ENCODE measurements at places on chromosomes 6 and 20. TPM values are rescaled to one million over a fixed set of nuclear protein-coding genes. Genes with fewer than 3 reads are reported as not detected.

DNA sequence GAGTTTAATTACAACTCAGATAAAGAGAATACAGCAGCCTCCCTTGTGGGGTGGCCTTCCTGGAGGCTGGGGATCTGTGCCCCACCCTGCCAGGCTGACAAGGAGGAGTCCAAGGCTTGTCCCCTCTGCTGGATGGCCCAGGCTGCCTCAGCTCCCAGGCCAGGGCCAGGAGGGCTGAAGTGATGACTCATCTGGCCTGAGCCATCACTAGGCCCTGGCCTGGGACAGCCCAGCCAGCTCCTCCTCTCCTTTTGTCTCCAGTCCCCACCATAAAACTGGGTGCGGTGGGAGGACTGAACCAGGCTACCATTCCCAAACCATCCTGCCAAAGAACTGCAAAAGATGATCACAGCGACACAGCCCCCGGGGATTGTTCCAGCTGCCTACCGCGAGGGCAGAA, 15.0 kb downstream of the GRM4 start:
- H3K27ac ChIP-seq = no peak overlapping the region
- H3K27me3 ChIP-seq = peaks cover 98% of the 10 kb centered on the region
- H3K4me1 ChIP-seq = no peaks in the 10 kb centered on the region
- H3K4me3 ChIP-seq = no peak overlapping the region
- DNase-seq = no peak
- no peaks in the 10 kb centered on the region for H3K36me3 ChIP-seq

DNA sequence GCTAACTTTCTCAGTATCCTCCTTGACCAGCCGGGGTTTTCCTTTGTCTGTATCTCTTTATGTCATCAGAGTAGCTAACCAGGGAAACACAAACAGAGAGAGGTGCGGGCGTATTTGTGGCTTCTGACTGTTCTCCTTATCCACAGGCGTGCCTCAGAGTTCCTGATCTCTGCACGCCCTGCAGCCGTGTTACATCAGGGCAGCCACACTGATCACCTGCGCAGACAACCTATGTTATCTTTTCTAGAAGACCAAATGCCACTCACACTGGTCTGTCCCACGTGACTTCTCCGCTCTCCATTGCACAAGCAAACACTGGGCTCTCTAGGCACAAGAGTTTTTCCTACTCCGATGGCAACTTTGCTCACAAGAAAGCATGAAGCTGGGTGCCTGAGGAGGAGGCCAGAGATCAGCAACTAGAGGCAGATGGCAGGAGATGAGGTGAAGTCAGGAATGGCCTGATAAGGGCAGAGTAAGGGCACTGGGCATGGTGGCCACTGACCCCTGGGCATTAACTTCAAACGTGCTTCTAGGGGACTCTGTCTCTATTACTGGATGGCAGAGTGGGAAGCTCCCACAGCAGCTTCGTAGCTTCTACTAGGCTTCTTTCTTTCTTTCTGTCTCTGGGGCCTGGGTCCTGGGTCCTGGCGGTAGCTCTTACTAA, 4.5 kb downstream of the PDE10A start:
- H3K4me3 ChIP-seq = no peak overlapping the region
- peaks cover 37% of the 10 kb centered on the region for H3K36me3 ChIP-seq
- H3K27ac ChIP-seq = no peak overlapping the region
- peaks cover 22% of the 10 kb centered on the region for H3K4me1 ChIP-seq
- H3K27me3 ChIP-seq = no peaks in the 10 kb centered on the region

- H3K4me3 ChIP-seq = no peak overlapping the region
- no peaks in the 10 kb centered on the region for H3K4me1 ChIP-seq
- no peak overlapping the region for H3K27ac ChIP-seq
- H3K36me3 ChIP-seq = no peaks in the 10 kb centered on the region
- DNase-seq = no peak
Observed at GRCh38 chr6:72376736-72377135, 245.1 kb upstream of the KCNQ5 start.

DNA sequence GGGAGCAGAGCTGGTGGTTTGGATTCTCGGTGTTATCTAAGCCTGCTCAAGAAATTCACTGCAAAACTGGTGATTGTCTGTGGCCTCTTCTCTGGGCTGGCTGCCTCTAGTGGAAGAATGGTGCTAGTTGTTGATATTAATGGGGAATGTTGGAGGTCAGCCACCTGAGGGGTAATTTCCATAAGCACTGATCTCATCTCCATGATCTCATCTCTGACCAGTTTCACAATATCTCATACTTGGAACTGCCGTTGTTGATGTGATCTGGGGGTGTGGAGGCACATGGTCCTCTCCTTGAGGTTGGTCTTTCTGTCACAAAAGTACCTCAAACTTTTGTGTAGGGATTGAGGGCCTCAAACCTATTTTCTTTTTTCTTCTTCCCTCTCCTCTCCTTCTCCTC, 102.6 kb downstream of the CD109 start:
- peaks cover 10% of the 10 kb centered on the region for H3K4me1 ChIP-seq
- no peak overlapping the region for H3K4me3 ChIP-seq
- no peak for DNase-seq
- no peaks in the 10 kb centered on the region for H3K27me3 ChIP-seq

DNA sequence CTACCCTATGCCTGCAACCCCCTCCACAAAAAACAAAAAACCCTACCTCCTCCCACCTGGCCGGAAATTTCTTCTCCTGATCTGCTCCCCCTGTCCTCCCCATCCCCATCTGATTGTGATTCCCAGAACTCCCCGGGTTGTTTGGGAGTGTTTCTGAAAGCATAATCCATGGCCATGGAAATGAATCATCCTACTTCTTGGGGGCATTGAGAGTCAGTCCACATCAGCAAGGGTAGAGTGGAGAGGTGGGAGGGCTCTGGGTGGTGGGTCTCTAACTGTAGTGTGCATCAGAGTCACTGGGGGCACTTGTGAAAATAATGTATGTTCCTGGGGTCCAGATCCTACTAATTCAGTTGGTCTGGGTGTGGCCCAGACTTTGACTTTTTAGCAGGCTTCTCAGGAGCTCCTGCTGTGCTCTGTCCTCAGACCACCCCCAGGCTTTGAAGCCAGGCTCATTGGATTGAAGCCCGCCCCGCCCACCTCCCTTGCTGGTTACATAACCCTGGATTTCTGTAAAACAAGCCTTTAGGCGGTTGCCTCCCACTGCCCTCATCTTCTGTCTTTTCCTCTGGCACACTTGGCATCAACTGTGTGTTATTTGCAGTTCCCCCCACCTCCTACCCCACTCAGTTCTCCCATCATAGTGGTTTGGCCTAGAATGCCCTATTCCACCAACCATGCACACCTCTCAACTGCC, 10.5 kb downstream of the PIGT start:
- H3K27me3 ChIP-seq = no peaks in the 10 kb centered on the region
- no peak overlapping the region for H3K27ac ChIP-seq
- no peaks in the 10 kb centered on the region for H3K4me1 ChIP-seq

GRCh38 chr6:48766349-48766748, 655.4 kb upstream of the PTCHD4 start:
- no peak overlapping the region for H3K4me3 ChIP-seq
- peak; percentile 42 for DNase-seq
- H3K36me3 ChIP-seq = no peaks in the 10 kb centered on the region
- H3K4me1 ChIP-seq = peaks cover 18% of the 10 kb centered on the region
- H3K27ac ChIP-seq = peak overlapping the region; percentile 63

DNA sequence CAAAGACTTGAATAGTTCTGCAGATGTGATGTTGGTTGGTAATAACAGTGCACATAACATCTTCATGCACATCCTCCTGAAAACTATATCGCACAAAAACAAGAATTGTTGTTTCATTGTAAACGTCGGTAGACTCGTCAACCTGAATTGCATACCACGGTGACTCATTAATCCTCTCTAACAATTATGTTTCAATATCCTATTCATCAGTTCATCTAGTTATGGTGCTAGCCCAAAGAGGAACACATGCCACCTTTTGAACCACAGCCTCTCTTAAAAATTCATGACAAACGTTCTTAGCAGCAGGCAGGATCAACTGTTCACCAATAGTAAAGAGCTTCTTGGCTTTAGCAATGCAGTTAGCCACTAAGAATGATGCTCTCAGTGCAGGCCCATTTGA, 25.0 kb downstream of the CRYBG1 start:
- H3K4me1 ChIP-seq = peaks cover 22% of the 10 kb centered on the region
- DNase-seq = no peak
- no peaks in the 10 kb centered on the region for H3K27me3 ChIP-seq
- no peak overlapping the region for H3K4me3 ChIP-seq
- no peaks in the 10 kb centered on the region for H3K36me3 ChIP-seq
- no peak overlapping the region for H3K27ac ChIP-seq

DNA sequence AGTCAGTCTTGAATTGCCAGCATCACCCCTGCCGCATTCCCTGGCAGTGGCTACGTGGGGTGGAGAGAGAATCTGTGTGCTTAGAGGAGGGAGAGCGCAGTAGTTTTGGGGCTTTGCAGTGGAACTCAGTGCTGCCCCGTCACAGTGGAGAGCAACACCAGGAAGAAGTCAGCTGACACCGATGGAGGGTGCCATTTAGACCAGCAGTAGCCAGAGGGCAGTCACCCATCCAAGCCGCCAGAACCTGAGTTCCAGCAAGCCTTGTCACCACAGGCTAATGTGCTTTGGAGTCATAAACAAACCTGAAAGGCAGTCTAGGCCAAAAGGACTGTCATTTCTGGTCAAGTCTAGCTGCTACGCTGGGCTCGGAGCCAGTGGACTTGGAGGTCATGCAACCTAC, 22.0 kb upstream of the PERP start:
- no peaks in the 10 kb centered on the region for H3K36me3 ChIP-seq
- H3K27ac ChIP-seq = no peak overlapping the region
- H3K4me3 ChIP-seq = no peak overlapping the region

DNA sequence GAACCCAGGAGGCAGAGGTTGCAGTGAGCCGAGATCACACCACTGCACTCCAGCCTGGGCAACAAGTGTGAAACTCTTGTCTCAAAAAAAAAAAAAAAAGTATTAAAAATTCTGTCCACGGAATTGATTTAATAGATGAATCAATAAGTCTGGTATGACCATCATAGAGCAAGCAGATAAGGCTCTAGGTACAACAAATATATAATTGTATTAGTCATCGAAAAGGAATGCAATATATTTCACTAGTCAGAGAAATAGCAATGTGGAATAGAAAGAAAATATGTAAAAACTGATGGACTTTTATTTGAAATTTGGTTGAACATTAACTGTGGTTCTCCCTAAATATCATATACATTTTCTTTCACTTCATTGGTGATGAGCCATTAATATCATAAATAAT, 476.8 kb upstream of the AGPAT4 start:
- no peak overlapping the region for H3K4me3 ChIP-seq
- H3K4me1 ChIP-seq = peaks cover 13% of the 10 kb centered on the region
- no peaks in the 10 kb centered on the region for H3K36me3 ChIP-seq
- H3K27me3 ChIP-seq = no peaks in the 10 kb centered on the region
- H3K27ac ChIP-seq = peak overlapping the region; percentile 37

DNA sequence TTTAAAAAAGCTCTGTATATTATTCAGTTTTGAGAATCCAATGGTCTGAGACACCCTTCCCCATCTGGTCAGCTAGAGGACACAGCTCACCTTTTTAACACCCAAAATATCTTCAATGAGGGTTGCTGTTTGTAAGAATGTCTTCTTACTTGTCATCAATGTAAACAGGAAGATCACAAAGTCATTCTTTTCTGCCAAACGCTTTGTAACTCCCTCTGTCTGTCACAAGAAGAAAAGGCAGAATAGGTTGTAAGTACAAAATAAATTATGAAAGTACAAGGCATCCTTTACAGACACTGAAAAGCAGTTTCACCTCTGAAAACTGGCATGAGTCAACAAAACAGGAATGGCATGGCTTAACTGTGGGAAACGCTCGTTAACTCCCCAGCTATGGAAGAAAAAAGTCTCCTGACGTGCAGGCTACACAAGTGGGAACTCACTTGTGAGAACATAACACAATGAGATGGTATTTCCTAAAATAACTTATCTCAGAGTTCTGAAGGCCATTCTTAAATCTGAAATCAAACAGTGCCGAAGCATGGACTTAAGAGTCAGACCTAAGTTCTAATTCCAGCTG, 42.7 kb downstream of the TRPC4AP start:
- H3K36me3 ChIP-seq = peaks cover 57% of the 10 kb centered on the region
- H3K4me3 ChIP-seq = no peak overlapping the region
- DNase-seq = no peak

- no peak overlapping the region for H3K27ac ChIP-seq
- H3K4me1 ChIP-seq = no peaks in the 10 kb centered on the region
- H3K27me3 ChIP-seq = no peaks in the 10 kb centered on the region
- no peaks in the 10 kb centered on the region for H3K36me3 ChIP-seq
- H3K4me3 ChIP-seq = no peak overlapping the region
Observed at GRCh38 chr6:156190270-156190669, 586.9 kb upstream of the ARID1B start.

Gene JPH2
- total RNA-seq = 0.59 TPM

Gene TRIM15
- total RNA-seq = 13.5 TPM

Gene FBXO5
- 17.6 TPM for total RNA-seq

Gene CLIC5
- total RNA-seq = 3.3 TPM

Gene COL9A1
- not detected for total RNA-seq

Gene SPINT4
- not detected for total RNA-seq
